Astrocyte of the spinal cord (primary cell): ENCODE measurements at places on chromosomes 7 and 10.

DNA sequence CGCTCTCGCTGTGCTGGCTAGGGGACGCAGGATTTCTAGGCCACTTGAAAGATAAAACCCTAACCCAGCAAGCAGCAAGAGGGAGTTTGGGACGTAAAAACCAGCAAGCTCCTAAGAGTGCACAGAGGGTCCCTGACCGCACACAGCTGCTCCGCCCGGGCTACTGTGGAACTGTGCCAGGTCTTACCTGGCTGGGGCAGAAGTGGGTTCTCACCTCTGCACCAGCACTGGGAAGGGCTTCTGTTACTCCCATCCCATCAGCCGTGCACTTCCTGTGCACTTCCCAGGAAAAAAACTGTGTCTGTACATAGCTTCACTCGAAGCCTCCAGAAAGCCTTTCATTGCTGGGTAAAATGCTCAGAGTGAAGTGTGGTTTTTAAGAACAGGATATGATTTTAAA is 45.9 kb upstream of the PTF1A start:
- DNase-seq, result no peak

DNA sequence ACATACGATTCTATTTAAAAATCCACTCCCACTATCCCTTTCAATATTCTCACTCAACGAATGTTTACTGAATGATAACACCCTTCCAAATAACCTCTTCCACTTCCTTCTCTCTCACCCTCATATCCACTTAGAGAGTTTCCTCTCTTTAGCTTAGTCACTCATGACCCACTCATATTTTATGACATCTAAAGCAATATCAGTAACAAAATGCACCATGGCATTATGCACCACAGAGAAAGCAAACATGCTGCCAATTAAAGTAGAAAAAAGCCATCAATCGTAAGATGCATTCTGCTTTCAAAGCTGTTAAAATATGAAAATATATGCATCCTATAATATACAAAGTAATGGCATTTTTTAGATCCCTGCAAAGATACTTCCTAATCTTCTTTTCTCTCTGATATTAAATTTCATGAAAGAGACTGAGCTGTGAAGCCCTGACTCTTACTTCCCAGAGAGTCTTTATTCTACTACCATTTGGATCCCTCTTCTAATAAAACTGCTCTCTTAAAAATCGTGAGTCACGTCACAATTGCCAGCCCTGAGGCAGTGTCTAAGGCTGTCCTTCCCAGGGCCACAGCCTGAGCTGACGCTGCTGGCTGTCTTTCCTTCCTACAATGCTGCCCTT is 283.0 kb upstream of the KLF6 start:
- no peak for DNase-seq

DNA sequence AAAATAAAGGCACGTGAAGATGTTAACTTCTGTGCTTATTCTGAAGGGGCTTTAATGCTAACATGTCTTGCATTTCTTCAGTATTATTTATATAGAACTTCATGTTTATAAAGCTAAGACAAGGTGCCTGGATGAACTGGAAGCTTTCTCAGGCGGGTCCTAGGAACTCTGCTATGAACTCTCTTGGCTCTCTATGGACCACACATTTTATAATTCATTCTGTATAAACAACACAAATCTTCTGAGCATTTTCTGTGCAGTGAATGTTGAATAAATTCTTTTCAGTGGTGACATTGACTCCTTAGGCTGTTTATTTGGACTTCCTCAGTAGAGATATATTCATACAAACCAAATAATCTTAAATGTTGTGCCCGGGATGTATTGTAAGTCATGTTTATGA is 79.6 kb downstream of the TRIL start:
- no peak for DNase-seq

- DNase-seq, result peak; percentile 11
These were observed 93.0 kb downstream of the NHLRC2 start for GRCh38 chr10:113947184-113948041.

DNA sequence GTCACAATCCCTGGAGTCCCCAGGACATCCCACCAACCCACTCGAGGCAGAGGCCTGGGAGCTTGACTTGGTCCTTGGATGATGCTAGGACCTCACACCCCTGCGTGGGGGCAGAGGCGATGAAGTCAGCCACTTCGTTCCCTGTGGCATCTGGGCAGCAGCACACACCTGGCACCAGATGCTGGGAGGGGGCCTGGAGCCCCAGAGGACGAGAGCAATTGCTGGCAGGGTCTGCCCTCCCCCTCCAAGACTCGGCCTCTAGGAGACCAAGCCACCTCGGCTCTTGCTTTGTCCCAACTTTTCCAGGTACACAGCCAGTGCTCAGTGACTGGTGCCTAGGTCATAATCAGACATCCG is 39.1 kb downstream of the DPYSL4 start:
- no peak for DNase-seq

- no peak for DNase-seq
These were observed 23.9 kb downstream of the AUTS2 start for GRCh38 chr7:69622014-69622835.

DNA sequence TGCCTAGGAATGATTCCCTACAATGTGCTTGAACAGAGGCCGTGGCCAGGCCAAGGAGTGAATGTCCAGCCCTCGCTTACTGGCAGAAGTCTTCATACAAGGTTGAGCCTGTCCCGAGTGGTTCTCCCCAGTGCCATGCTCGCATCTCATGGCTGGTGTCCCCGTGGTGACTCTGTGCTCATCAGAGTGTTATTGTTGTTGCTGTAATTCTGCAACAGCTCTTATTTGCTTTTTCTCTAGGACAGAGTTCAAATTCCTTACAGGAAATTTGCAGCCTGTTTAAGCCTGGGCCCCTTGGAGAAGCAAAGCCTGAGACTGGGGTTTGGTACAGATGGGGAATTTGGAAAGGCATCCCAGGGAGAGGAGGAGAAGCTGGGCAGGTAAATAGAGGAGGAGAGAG is 157.7 kb upstream of the PRR15 start:
- DNase-seq, result no peak

- no peak for DNase-seq
These were observed 171.5 kb downstream of the PARD3 start for GRCh38 chr10:34643620-34644019.

- DNase-seq, result no peak
These were observed 22.6 kb upstream of the CNPY1 start for GRCh38 chr7:155568842-155569494.

GRCh38 chr10:71864911-71865361 is 13.9 kb upstream of the PSAP start:
- DNase-seq, result peak; percentile 74

DNA sequence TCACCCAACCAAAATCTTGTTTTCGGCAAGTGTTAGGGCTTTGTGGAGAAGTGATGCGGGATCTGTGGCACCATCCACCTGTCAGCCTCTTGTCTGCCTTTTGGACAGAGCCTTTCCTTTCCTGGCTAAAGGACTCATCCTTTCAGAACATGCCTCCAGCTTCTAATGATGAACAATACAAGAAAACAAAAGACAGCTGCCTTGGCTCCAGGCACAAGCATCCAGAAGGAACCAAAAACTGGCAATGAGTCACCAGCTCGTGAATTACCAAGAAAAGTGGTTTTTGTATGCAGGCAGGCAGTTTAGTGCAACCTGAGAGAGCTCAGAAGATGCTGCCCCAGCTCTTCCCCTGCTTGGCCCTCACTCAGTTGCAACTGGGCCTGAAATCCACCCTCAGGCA is 84.6 kb upstream of the NAMPT start:
- peak; percentile 78 for DNase-seq

GRCh38 chr10:74333174-74333573 is 182.2 kb downstream of the ADK start:
- peak; percentile 70 for DNase-seq

GRCh38 chr7:22208799-22209198 is 148.2 kb downstream of the RAPGEF5 start:
- DNase-seq, result no peak

- DNase-seq, result no peak
These were observed 7.6 kb upstream of the ORAI2 start for GRCh38 chr7:102425639-102426267.

DNA sequence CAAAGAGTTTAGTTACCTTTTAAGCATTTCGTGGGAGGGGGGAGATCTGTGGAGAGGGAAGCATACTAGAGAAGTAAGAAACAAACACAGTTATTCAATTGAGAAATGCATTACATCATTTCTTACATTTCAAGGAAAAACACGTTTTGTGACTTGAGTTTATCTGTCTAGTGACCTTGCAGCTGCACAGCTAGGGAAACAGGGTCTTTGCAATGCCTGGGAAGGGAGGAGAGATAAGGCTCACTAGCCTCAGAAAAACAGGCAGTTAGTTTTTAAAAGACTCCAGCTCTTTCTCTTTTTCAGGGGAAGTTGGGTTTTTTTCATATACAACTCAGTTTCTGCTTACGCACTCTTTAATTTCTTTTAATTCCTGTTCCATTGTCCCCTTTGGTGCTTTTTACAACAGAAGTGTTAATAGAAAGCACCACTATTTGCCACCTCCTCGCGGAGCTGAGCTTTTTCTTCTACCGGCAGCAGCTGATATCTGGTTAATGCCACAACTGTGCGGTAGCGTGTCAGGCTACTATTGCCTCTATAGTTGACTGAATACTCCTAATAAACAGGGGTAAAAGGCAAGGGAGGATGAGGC is 5.6 kb downstream of the CYP3A43 start:
- no peak for DNase-seq

- no peak for DNase-seq
These were observed 181.8 kb upstream of the CACNA2D1 start for GRCh38 chr7:82625377-82625776.

GRCh38 chr10:116457488-116457887 is 29.8 kb downstream of the PNLIPRP3 start:
- DNase-seq, result no peak
